ENCODE measurements at places on chromosomes 7 and 10.

GRCh38 chr10:112585126-112585525 is 138.1 kb downstream of the VTI1A start:
- no peak for DNase-seq

- no peak for DNase-seq
These were observed 10.1 kb upstream of the PON1 start for GRCh38 chr7:95334447-95334846.

DNA sequence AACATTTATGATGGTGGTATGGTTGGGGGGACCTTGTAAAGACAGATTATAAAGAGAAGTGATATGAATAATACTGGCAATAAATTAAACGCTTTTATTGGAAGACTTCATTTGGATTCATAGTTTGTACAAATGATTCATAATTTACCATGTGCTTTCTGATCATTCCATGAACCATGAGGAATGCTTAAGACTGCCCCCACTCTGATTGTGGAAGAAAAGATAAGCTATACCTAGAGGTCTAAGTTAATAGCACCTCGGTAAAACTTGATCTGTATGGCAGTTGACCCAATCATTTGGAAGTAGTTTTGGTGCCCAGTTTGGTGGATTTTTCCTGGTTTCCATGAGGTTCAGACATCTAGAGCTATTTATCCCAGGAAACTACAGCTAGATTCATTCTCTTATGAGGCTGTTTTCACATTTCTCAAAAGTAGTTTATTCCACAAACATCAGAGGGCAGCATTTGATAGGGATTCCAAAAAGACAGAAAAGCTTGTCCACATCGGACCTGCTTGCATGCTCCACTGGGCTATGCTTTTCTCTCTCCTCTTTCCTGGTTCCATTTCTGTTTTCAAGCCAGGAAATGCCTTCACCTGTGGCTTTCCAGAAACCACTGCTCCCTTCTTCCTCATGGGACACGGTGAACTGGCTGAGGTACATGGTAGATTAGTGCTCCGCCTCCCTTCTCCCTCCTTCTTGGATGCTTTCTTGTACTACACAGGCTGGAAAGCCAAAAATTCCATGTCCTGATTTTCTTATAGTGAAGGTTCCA is 29.2 kb downstream of the TFAM start:
- no peak for DNase-seq

- no peak for DNase-seq
These were observed 27.0 kb downstream of the JMJD1C start for GRCh38 chr10:63438506-63439498.

GRCh38 chr7:18119985-18120384 is 92.3 kb upstream of the PRPS1L1 start:
- DNase-seq, result no peak

DNA sequence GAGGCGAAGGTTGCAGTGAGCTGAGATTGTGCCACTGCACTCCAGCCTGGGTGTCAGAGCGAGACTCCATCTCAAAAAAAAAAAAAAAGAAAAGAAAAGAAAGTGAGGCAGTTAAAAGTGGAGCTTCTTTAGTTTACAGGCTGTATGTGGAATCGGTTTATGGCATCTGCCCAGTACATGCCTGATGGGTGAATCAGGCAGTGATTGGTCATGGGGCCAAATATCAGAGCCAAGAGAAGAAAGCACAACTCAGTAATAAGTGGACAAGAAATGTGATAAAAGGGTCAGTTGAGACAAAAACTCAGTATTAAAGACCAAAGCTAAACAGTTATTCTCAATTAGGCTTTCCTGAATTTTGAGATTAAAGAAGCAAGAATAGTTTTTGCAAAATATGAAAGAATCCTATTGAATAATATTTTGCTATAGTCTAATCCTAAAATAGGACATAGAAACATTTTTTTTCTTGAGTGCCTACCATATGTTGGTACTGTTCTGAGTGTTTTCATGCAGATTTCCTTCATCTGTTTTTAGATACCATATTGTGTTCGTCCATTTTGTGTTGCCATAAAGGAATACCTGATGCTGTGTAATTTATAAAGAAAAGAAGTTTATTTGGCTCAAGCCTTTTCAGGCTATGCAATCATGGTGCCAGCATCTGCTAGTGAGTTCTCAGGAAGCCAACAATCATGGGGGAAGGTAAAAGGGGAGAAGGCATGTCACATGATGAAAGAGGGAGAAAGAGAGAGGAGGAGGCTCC is 14.4 kb downstream of the CDC14C start:
- DNase-seq, result no peak

- no peak for DNase-seq
These were observed 158.7 kb downstream of the RNF216 start for GRCh38 chr7:5622746-5623145.

DNA sequence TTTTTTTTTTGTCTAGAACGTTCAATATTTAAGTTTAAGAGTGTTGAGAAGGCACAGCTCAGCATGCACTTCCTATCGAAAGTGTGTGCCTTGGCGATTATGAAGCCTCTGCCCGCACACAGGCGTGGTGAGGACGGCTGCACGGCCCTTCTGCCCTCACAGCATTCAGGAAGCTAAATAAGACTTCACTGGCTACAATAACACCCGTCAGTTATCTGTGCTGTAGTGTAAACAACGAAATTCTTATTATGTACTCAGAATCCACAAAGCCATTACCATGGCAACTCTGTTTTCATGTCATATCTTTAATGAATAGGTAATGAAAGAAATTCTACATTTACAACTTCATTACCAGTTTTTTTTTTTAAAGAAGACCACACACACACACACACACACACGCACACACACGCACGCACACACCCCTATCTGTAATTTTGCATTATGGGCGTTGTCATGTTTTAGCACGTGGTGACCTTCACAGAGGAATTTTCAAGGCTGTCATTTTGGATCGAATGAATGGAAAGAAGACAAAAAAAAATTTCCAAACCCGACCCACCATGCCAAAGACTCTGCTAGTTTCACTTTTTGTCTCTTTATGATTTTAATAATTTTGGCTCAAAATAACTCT is 254.8 kb upstream of the CTBP2 start:
- no peak for DNase-seq

DNA sequence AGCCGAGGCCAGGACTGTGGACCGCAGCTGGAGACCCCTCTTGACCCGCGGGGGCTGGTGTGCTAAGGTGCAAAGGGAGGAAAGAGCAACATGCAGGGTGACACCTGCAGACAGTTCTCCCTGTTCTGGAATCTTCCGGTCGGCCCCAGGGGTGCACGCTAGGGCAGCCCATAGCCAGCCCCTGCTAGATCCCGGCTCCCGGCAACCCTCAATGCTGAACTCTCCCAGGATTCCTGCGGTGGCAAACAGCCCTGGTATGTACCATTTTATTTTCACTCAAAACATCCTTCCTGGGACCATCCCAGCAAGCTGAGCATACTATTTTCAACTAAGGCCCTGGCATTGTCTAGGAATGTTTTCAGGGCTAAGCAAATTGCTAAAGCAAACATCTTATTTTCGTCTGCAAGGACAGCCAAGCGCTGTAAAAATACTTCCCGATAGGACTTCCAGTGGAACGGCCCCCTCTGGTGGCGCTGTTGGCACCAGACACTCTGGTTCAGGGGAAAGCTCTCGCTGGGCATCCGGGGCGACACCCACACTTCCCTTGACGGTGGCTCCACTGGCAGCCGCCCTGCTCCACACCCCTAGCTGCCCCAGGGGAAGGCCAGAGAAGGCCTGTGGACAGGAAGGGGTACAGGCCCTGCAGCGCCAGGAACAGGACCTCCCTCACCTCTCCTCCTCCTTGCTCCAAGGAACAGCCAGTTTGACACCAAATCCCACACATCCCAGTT is 99.4 kb downstream of the CTBP2 start:
- no peak for DNase-seq

DNA sequence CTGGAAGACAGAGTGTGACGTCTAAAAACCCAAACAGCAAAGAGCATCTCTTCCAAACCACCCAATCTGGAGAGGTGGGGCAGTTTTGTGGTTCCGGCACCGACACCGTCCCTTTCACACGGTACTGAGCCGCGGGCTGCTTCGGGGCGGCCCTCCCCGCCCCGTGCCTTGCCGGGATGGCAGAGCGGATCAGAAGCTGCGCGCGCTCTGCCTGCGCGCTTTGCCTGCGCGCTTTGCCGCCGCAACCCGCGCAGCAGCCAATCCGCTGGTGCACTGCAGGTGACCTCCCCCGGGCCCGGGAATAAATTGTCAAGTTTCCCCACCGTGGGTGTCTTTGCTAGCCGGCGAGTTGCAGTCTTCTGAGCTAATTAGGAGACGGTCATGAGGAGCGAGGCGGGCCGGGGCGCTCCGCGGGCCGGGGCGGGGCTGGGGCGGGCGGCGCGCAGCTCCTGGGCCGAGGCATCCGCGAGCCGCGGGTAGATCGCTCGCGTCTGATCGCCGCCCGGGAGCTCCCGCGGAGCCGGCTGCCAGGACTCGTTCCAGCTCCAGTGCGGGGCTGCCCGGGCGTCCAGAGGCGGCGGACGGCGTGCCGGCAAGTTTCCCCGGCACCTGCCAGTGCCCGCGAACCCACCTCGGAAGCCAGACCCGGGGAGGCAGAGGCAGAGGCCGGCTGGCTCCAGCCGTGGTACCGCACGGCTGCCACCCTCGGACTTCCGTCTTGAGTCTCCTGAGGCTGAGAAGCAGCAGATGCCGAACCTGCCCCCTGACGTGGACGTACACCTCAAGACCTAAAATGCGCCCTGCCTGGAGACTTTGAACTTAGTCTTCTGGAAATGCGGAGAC is 536.0 kb upstream of the GALNT17 start:
- no peak for DNase-seq

DNA sequence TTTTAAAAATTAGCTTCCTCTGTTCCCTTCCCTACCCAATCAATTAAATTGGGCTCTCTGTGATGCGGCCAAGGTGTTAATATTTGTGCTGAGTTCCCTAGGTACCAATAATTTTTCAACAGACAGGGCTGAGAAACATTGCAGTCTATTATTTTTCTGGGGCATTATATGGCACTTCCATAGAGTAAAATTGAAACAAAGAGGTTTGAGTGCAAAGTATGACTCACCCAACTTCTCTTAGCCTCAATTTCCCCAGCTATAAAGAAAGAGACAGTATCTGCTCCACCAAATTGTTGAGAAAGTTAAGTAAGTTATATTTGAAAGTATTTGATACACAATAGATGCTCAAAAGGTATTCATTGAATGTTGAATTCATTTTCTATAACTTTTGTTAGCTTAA is 74.9 kb downstream of the TES start:
- DNase-seq, result no peak

- DNase-seq, result no peak
These were observed 99.4 kb downstream of the PARD3 start for GRCh38 chr10:34715511-34716187.

DNA sequence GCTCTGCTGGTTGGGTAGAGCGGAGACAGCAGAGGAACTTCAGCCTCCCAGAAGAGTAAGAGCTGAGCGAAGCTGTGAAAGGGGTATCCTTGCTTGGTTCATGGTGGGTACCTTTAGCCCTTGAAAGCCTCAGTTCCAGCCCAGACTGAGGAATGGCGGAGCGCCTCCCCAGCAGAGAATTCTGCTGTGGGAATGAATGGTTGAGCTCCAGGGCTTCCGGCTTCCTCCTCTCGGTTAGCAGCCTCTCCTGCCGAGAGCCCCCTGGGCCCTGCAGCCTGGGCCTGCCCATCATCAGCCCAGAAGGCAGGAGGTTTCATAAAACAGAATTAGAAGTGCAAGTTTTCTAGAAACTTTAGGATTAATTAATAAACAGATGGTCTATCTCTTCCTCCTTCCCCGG is 79.9 kb upstream of the ANLN start:
- DNase-seq, result no peak

DNA sequence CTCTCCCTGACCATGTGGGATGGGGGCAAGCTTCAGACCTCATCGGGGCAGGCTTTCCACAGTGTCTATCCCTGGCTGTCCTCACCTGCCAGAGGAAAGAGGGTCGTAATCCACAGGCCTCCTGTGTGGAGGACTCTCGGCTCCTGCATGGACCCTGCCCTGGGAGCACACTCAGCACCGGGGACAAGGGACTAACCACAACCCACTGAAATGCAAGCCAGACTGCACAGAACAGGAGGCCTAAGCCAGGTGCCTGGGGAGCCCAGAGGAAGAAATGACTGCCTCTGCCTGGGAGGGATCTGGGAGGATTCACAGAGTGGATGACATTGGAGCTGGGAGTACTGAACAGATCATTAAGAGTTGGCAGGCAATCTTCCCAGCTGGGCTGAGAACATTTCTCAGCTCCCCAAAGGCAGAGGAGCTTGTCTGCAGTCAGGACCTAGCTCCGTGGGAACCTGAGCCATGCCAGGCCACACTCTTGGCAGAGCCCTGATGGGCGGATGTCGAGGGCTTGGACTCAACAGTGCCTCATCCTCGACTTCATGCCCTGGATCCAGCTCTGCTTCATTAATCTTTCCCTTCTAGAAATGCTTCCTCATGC is 213.4 kb downstream of the USP6NL start:
- DNase-seq, result no peak

DNA sequence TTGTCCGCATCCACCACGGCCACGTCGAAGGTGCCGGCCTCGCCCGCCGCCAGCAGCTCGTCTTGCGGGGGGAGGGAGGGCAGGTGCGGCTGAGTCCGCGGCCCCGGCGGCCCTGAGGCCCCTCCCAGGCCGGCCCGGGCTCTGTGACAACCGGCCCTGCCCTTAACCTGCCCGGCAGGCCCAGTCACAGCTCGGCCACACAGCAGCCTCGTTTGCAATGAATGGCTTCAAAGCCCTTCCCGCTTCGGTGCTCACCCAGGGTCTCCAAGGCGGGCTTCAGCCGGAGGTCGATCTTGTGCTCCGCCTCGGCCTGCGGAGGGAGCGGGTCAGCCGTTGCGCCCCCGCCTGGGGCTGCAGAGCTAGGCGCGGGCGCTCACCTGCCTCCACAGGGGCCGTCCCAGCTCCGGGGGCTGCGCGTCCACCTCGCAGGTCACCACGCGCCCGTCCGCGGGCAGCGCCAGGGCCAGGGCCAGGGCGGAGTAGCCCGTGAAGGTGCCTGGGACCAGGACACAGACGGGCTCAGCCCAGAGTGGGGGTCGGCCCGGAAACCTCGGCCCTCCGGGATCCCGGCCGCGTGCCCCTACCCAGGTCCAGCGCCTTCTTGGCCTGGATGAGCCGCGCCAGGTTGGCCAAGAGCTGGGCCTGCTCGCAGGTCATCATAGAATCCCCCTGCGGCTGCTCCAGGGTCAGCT is 928 bp downstream of the COMTD1 start:
- no peak for DNase-seq

DNA sequence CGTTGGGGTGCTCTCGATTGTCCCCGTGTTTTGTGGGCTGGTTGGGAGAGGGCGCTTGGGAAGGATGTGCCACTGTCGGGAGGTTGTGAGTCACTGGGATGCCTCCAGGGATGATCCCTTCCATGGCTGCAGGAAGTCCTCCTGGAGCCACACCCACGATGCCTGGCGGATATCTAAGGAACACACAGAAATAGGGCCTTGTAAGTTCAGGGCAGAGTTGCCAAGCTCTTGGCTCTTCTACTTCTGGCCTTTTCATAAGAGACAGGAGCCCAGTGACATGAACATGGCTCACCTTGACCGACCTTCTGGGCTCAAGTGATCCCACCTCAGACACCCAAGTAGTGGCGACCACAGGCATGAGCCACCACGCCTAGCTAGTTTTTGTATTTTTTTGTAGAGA is 47.6 kb downstream of the ZRANB1 start:
- no peak for DNase-seq

- DNase-seq, result no peak
These were observed 21.8 kb upstream of the PTPRN2 start for GRCh38 chr7:158609313-158609974.

GRCh38 chr10:13352519-13352918 is 4.4 kb upstream of the SEPHS1 start:
- DNase-seq, result no peak

GRCh38 chr7:95682913-95683312 is 86.6 kb upstream of the PDK4 start:
- DNase-seq, result no peak
